Urothelium cell line (cell line): ENCODE measurements at places on chromosomes 1 and 21.

DNA sequence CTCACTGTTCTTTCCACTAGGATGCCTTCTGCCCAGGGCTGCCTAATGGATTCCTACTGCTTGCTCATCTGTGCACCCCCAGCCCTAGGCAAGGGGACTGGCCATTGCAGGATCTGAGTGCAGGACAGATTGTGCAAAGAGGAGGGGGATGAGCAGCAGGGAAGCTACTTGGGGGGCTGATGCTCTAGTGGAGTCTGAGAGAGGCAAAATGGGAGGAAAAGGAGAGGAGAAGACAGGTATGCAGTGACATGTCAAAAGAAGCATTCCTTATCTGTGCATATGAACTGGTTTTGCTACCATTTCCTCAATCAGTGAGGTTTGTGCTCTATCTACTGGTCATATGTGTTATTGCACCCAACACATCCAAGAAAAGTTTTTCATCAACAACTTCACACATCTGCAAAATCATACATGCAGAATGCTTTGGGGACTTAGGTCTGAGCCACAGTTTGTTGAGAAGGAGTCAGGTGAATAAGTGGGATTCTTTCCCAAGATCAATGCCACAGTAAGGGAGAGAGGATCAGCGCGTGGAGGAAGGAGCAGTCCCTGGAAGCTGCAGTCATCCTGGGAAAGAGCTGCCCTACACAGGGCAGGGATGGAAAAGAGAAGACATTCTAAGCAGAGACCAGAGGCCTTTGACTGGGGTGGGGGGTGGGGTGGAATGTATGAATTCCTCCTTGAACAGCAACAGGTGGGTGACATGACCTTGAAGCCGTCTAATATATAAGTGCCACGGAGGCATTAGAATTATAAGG lies 14.4 kb downstream of the SLC5A9 start:
- peak; percentile 61 for DNase-seq

DNA sequence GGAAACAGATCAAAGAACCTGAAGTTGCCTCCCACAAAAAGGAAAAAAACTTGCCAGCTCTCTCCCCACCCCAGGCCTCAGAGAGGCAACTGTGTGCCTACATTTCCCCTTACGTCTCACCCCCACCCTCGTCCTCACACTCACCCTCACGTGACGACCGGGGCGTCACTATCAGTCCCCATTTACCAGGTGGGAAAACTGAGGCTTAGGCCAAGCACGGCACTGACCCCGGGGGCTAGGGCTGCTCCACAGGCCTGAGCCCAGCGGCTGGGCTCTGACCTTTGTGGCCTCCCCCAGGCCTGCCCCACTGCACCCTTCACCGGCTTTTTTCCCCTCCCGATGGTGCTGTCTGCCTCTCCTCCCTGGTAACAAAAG lies 51.5 kb upstream of the RUNX3 start:
- DNase-seq, result no peak

DNA sequence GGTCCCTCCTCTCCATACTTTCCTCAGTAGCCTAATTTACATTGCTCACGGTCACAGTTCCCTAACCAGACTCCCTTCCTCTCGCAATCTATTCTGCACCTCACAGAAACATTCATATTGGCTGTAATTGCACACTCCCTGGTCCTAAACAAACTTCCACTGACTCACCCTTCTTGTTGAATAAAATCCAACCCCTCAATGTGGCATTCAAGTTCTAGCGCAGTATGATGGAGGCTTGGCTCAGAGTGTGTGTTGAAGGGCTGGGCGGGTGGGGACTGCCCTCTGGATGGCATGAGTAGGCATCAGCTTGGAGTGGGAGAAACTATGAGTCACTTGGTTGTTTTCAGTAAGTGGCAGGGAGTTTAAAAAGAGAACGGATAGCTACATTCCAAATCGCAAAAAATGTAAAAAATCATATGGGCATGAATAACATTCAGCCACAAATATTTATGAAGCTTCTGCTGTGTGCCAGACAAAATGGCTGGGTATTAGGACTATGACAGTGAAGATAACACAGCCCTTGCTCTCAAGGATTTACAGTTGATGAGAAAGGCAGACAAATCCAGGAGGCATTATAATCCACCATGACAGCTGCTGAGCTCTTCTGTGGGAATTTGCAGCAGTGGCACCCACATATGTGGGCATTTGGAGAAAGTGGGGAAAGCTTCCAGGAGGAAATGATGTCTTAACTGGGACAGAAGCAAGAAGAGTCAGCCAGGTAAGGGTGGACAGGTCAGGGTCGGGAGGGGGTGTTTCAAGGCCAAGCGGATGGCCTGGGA lies 42.2 kb upstream of the LYST start:
- peak; percentile 80 for DNase-seq

GRCh38 chr1:116218922-116219321 lies 107.7 kb downstream of the MAB21L3 start:
- DNase-seq, result no peak

DNA sequence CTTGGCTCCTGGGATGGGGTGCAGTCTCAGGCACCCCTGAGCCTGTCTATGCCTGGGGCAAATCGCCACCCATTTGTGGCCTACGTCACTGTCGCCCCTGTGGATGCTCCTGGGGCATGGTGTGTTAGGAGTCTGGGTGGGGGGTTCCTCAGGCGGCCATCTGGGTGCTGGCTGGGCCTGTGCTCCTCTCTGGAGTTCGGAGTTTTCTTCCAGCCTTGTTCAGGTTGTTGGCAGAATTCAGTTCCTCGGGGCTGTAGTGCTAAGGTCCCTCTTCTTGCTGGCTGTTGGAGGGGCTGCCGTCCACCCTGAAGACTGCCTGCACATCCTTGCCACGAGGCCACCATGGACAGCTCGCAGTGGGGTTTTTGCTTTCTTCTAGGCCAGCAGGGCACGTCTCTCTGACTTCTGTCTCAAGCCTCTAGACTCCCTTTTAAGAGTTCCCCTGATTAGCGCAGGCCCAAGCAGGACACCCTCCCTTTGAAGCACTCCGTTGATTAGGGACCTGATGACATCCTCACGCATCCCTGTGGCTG lies 86.7 kb upstream of the C1orf174 start:
- DNase-seq, result no peak

DNA sequence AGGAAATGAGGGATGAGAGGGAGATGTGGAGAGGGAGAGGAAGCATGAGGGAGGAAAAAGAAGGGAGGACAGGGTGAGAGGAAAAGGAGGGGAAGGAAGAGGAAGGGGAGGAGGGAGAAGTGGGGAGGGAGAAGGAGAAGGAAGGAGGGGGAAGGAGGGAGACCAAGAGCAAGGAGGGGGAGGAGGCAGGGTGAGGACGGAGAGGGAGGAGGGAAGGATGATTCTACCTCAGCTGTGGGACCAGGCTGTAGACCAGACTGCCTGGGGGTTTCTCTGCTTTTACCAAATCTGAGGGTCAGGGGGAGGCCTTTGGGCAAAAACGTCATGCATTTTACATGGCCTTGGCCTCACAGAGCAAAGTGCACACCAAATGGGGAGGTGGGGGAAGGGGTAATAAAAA lies 94.5 kb downstream of the KCND3 start:
- no peak for DNase-seq

GRCh38 chr1:157310401-157310800 lies 172.2 kb upstream of the ETV3 start:
- no peak for DNase-seq

DNA sequence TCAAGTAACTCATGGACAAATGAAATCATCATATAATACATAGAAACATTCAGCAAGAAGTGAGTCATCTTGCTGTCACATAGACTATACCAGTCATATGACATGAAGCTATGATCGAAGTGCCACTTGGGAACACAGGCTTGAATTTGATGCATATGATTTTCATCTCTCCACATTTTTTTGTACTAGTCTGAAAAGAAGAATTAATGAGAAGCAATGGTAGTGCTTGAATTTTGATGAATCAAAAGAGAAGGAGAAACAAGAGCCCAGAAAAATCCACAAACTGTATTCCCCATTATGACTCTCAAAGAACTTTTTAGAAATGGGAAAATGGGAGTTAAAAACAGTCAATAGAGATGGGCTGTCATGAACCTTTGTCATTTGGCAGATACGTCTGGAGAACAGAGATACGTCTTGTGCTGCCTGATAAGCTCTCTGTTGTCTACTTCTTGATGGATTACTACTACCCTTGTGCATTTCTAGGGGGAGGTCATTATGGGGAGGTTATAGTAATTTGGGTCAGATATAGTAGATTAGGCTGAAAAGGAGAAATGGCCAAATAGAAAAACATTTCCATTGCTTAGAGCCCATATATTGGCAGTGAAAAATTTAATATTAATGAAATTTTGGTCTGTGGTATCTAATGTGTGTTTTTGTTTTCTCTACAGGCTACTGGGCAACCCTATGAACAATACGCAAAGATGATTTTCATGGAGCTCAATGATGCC lies 8.0 kb upstream of the LEPR start:
- no peak for DNase-seq

- DNase-seq, result no peak
Measured at GRCh38 chr1:213606252-213606820, 381.4 kb upstream of the PROX1 start.

GRCh38 chr1:19036813-19037605 lies 80.5 kb upstream of the IFFO2 start:
- no peak for DNase-seq

DNA sequence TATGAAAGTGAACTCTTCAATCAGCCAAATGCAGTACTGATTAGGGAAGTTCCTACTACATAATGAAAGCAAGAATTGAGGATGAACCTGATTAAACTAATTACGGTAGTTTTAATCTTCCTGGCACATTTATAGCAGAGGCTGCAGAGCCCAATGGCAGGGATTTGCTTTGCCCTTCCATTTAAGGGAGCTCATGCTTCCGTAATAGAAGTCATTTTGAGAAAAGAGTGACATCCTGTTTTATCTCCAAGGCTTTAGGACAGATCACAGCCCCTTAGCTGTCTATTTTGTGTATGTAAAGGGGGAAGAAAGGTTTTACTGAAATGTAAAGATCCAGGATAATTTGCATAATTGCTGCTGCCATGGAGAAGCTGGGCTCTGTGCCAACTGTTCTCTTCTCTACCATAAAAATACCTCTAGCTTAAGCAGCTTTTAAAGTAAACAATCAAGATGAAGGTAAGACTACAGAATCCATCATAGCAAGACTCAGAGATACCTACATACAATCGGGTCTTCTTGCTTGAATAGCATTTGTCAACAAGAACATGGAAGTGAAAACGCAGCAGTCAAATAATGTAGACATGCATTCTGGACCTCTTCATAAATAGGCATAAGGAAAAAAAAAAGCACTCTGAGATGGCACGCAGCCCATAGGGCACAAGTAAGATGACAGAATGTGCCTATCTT lies 62.5 kb downstream of the ASH1L start:
- no peak for DNase-seq

DNA sequence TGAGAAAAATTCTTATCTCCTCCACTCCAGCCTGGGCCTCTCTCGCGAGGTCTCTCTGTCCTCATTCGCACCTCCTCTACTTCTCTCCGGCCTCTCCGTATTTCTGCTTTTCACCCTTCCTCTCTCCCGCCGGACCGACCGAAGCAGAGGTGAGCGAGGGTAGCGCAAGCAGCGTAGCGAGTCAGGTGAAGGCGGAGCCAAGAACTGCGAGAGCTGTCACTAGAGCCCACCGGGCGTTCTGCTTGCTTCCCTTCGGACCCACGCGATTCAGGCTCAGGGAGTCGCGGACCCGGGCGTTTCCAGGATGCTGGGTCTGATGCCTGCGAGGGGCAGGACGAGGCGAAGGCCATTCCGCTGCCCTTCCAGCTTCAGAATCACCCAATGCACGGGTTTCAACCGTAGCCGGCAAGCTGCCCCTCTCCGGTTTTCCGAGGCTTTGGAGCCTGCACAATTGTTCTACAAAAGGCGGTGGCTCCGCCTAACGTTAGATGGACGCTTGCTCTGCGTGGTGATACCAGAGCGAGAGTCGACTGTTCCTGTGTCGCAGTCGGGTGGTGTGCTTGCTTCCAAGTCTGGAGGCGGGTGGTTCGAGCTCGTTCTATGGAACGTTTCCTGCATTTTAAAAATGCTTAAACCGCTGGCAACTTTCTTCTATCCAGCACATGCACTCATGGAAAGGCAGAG lies 310.2 kb downstream of the FAM72C start:
- DNase-seq, result no peak

GRCh38 chr1:184771190-184771691 lies 16.6 kb upstream of the EDEM3 start:
- DNase-seq, result no peak

GRCh38 chr21:41016472-41016871 lies 151.5 kb upstream of the BACE2 start:
- no peak for DNase-seq

GRCh38 chr1:42963378-42964043 lies 4.8 kb upstream of the SLC2A1 start:
- no peak for DNase-seq

- no peak for DNase-seq
Measured at GRCh38 chr21:23960769-23961168, 1646.5 kb downstream of the MRPL39 start.

DNA sequence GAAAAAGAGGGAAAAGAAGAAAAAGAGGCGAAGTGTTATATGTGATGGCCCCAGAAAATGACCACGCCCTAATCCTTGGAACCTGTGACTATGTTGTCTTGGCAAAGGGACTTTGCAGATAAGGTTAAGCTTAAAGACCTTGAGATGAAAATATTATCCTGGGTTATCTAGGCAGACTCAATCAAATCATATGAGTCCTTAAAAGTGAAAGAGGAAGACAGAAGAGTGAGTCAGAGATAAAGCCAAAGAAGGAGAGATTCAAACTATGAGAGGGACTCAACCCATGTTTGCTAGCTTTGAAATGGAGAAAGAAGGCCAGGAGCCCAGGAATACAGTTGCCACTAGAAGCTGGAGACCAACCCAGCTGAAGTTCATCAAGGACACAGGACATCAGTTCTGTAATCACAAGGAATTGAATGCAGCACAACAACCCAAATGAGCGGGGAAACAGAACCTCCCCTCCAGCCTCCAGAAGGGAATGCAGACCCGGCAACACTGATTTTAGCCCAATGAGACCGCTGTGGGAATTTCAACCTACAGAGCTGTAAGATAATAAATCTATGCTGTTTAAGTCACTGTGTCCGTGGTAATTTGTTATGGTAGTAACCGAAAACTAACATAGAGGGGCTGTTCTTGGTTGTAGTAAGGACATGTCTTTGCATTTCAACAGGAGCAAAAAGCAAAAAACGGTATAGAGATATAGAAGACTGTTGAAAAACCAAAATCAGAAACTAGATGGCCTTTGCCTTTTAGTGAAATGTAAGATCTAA lies 4.2 kb upstream of the RGS8 start:
- no peak for DNase-seq

GRCh38 chr1:106266786-106267185 lies 789.7 kb upstream of the PRMT6 start:
- no peak for DNase-seq

DNA sequence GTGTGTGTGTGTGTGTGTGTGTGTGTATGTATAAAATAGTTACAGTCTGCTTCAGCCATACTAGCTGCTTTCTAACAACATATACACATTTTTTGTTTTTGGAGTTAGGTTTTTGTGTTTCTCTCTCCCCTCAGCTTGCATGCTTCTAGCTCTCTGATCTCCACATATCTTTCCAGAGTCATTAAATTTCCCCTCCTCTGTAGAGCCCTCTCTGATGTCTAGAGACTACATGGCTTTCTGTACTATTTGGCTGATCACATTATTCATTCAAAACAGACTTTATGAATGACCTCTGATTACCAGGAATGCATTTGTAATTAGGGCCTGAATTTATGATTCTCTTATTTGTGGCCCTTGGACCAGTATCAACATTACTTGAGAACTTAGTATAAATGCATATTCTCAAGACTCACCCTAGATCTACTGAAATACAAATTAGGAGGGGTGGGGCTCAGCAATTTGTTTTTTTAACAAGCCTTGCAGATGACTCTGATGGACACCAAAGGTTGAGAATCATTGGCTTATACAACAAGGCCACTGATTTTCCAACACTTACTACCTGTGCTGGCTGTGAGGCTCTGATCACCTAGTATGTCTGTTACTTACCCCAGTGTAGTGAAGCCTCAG lies 104.5 kb downstream of the PTBP2 start:
- no peak for DNase-seq

- DNase-seq, result no peak
Measured at GRCh38 chr1:118921994-118922393, 66.1 kb downstream of the TBX15 start.
